ENCODE measurements at places on chromosomes 2 and 18.

GRCh38 chr2:147499785-147500184 is 345.0 kb upstream of the ACVR2A start:
- DNase-seq = no peak

DNA sequence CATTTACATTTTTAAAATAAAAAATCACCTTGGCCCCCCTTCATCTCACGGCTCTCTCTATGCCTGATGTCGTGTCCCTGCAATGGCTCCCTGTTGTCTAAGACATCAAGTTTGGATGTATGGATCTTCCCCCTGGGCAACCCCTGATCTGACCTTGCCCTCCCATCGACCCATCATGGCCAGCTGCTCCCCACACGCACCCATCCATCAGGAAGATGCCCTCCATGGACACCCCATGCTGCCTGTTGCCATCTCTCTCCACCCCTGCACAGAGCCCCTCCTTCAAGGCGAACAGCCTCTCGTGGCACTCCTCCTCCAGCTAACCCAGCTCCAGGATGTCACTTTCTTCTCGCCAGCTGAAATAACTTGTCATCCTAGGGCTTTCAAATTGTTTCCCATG is 59.5 kb downstream of the DPYSL5 start:
- DNase-seq = no peak

GRCh38 chr2:100791294-100791935 is 28.5 kb upstream of the NPAS2 start:
- DNase-seq = no peak

GRCh38 chr18:51012441-51012840 is 17.6 kb upstream of the SMAD4 start:
- no peak for DNase-seq

DNA sequence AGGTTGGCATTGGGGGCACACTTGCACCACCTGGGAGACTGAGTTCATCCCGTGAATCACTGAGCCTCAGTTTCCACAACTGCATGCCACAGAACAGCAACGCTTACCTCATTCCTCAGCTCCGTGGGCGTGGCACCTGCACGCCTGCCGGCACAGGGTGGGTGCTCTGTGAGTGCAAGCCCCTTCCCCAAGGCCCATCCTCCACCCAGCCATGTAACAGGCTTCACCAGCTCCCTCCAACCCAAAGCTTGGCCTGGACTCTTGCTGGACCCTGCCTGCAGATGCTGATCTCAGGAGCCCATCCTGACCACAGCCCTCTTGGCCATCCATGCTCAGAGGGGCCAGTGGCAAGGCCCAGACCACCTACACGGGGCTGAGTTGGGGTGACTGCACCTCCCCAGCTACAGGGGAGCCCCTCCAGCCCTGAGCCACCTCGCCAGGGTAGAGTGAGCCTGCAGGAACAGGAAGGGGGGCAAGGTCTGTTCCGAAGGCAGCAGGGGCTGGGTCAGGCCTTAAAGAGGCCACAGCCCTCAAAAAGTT is 1.8 kb downstream of the PRLH start:
- DNase-seq = no peak

DNA sequence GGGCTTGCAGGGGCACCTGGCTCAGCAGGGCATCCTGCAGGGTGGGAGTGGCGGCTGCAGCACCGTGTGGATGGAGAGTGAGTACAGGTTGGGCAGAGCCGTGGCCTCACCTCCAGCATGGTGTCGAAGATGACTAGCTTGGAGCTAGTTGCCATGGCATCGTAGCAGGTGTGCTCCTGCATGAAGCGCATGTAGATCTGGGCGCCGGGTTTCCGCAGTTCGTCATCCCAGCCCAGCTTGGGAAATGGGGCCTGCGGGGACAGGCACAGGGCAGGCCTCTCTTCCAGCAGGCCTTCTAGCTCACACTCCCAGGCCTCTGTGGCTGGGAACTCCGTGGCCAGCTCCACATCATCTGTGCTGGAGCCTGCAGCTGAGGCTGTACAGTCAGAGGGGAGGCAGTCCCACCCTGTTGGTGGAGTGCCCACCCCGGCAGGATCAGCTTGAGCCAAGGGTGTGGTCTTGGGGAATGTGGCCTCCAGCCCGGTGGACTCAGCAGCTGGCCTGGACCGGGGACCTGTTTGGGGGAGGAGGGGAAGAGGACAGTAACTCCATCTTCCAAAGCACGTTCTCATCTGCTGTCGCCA is 1.6 kb downstream of the PRKAG3 start:
- no peak for DNase-seq

DNA sequence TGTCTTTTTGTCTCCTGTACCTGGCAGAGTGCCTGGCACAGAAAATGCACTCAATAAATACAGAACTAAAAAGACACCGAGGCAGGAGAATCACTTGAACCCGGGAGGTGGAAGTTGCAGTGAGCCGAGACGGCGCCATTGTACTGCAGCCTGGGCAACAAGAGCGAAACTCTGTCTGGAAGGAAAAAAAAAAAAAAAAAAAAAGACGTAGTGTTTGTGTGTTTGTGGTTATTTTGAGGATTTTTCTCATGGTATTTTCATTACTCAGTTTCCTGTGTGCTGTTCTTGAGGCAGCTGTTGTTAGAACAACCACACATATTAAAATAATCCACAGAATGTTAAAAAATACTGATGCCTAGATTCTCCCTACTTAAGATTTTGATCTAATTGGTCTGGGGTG is 519.2 kb upstream of the SPHKAP start:
- DNase-seq = no peak

DNA sequence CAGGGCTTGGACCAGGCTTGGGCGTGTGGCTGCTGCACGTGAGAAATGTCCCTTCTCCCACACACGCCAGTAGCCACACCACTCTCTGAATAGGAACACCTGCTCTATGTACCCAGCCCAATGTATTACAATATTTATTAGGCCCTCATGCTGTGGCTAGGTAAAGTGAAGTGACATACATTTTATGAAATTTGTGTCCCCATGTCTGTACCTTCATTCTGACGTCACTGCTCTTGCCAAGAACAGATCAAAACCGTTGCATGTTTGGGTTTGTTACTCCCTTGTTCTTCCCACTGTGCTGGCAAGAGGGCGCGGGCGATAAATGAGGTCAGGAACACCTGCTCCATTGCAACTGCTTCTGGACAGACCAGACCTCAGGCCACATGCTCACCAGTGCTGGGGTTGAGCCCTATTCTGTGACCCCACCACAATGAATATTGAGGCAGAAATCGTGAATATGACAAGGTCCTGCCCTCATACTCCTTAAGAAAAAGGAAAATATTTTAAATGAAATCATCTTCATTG is 436.4 kb upstream of the SALL3 start:
- no peak for DNase-seq

- peak; percentile 85 for DNase-seq
Measured at GRCh38 chr2:60553495-60554073, at the start of gene BCL11A. TSS of gene BCL11A (minus strand) at chr2:60553654. CDS start at chr2:60553270, 384 bp downstream.

- no peak for DNase-seq
Measured at GRCh38 chr18:69172046-69172445, 228.6 kb upstream of the DOK6 start.

- DNase-seq = no peak
Measured at GRCh38 chr2:102505290-102505689, 32.3 kb downstream of the SLC9A4 start.

- no peak for DNase-seq
Measured at GRCh38 chr2:108620656-108621055, 86.4 kb downstream of the LIMS1 start.

- peak; percentile 26 for DNase-seq
Measured at GRCh38 chr2:3536682-3537632, 17.6 kb upstream of the ADI1 start.

DNA sequence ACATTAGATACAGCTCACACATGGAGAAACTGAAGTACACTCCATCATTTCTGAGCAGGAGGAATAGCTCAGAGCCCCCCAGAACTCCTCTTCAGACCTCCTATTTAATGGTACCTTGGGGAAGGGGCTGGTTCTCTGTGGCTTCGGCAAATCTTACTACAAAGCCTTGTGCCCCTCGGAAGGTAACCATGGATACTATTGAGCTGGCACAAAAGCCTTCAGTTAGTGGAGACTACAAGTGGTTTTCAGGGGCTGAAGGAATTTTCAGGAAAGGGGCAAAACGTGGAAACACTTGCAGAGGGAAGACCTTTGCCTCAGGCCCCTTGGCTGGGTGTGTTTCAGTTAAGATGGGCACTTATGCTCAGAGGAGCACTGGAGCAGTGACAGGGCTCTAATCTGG is 1.1 kb upstream of the FAM237A start:
- no peak for DNase-seq

DNA sequence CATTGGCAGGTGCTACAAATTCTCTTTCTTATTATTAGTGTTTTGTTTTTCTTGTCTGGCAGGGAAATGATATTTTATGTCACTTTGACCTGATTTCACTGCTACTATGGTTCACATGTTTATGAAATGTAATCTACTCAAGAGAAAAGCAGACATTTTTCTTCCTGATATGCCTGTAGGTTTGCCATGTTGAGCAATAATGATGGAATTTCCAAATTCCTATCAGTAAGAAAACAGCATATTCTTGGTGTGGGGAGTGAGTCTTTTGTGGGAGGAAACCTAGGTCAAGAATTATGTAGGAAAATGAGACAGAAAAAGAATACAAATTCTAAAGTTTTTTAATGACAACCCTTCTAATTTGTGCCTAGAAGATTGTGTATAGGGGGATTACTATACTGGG is 356.4 kb downstream of the SLC4A3 start:
- DNase-seq = no peak

DNA sequence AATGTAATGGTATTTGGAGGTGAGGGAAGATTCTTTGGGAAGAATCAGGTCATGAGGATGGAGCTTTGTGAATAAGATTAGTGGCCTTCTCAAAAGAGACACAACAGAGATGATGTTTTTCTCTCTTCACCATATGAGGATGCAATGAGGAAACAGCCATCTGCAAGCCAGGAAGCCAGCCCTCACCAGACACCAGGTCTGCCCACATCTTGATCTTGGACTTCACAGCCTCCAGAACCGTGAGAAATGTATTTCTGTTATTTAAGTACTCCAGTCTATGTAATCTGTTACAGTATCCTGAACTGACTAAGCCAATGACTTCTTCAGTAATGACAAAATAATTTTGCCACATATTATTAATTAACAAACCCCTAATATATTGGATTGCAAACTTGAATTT is 28.3 kb downstream of the CYRIA start:
- no peak for DNase-seq

DNA sequence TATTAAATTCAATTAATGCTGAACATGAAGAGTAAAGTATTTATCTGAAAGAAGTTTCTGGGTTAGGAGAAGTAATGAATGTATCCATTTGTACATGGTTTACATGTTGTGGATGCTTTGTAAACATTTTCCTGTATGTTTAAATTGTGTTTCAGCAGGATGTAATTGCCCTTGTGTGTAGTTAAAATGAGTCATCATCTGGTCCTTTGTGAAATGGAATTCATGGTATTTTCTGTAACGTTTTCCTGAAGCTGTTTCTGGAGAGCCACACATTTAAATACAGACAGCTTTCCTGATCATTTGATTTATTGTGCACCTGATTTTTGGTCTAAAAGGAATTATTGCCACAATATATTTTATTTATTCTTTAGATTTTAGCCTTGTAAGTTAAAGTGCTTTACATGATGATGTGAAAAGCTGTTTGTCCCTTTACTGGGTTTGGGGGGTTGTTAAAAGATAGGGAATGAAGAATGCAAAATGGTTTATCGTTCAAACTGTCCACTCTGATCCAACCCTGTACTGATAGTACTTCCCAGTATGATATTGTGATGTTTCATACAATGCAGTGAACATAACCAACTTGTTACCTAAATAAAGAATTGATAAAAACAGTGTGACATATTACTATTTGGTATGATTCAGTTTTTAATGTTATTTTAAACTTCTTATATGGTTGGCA is 41.7 kb upstream of the SLC3A1 start:
- no peak for DNase-seq

DNA sequence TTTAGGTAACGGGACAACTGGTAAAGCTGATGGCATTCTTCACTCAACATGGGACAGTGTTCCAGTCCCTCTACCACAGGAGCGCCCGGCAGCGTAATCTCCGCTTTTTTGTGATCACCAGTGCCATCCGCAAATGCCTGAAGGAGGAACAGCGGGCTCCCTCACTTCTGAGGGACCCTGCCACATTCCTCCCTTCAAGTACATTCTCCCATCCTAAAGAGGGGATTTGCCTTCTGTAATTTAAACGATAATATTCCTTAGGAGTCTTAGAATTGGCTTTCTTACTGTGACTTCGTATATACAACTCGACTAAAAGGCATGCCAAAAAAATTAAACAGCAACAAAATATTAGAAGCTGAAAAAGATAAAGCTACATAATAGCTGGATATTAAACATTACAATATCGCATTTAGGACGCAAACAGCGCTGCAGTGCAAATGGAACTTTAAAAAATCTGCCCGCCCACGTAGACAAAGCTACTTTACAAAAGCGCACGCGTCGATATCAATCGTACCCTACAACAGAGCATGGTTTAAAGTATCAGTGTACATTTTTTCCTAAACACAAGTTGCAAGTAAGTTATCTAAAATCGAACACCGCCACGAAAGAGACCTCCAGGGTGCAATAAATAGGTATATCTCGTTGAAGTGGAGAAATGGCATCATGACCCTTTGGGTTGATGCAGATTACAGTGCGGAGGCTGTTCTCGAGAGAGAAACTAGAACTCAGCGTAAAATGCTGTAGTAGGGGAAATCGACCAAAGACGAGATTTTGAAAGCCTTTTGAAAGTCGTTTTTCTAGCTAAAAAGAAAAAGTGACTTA is 2.3 kb upstream of the VSNL1 start:
- DNase-seq = no peak

GRCh38 chr2:135285391-135285790 is 233.3 kb downstream of the RAB3GAP1 start:
- no peak for DNase-seq

DNA sequence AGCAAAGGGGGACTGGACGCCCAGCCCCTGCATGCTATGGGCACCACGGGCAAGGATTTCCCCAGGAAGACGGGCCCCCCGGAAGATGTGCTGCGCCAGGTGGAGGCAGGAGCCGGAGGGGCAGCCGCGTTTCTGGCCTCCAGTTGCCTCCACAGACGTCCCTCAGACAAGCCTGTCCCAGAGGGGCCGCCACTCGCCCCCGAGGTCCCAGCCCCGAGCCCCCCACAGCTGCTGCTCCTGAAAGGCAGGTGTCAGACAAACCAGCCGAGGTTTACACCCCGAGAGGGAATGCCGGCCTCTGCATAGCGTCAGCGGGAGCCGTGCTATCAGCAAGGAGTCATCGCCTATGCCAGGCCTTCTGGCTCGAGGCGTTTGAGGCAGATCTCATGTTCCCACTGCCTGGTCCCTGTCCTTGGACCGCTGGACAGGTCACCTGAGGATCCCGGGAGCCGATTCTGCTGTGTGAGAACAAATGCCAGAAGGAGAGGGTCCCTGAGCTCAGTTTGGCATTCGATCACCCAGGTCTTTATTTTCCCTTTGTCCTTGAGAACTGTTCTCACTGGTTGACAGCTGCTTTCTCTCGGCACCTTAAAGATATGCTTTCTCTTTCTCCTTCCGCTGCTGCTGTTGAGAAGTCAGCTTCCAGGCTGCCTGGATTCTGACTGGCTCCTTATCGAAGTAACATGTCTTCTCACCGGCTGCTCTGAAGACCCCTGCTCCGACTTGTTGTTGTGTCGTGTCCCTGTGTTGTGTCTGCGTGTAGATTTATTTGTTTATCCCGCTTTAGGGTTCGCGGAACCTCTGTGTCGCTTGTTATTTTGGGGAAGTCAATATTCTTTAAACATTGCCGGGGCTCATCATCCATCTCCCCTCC is 20.6 kb downstream of the CROCC2 start:
- no peak for DNase-seq

GRCh38 chr18:13268158-13269012 is 49.8 kb downstream of the LDLRAD4 start:
- no peak for DNase-seq
